ENCODE measurements at places on chromosomes 7 and 10.

DNA sequence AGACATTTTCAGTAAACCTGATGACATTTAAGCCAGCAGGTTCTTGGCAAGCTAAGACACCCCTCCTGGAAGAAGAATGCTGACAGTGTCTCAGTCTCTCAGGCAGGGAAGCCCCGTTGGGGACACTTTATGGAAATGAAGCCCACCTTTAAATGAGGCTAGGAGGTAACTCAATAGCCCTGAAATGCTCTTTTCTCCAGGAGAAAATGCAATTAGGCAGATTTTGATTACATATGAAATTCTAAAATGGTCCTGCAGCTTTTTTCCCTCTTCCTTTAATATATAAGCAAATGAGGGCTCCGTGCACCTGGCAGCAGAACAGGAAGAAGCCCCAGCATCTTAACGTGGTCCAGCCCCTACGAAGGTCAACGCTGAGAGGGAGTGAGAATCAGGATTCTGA lies 65.8 kb upstream of the CHST15 start:
- no peak for DNase-seq

DNA sequence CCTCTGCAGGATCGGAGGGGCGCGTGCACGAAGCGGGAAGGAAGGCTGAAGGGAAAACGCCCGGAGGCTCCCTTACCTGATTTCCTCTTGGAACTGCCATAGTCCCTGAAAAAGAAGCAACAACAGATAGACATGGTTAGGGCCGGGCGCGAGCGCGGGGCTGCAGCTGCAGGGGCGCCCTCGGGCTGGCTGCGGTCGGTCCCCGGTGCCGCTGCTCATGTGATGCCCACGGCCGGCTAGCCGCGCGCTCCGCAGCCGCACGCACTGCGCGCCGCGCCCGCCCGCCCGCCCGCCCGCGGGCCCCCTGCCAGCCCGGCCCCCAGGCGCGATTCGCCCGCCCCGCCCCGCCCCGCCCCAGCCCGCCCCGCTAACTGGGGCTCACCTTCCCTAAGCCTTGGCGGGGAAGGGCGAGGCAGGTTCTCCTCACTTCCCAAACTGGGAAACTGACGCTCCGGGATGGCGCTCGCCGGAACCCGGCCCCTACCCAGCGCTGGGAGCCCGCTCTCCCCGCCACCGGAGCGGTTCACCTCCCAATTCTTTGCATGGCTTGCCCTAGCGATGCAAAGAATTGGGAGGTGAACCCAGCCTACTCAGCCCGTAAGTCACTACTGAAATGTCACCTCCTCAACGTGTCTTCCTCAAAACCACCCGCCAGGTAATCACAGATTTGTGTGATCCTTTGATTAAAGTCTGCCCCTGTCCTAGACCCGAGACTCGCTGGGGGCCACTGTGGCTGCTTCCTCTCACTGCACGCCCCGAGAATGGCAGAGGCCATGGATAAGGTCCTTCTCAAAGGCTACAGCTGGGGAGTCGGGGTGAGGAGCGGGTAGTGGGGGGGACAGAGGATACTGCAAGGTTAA lies 162.2 kb downstream of the SH3PXD2A start:
- DNase-seq: no peak

DNA sequence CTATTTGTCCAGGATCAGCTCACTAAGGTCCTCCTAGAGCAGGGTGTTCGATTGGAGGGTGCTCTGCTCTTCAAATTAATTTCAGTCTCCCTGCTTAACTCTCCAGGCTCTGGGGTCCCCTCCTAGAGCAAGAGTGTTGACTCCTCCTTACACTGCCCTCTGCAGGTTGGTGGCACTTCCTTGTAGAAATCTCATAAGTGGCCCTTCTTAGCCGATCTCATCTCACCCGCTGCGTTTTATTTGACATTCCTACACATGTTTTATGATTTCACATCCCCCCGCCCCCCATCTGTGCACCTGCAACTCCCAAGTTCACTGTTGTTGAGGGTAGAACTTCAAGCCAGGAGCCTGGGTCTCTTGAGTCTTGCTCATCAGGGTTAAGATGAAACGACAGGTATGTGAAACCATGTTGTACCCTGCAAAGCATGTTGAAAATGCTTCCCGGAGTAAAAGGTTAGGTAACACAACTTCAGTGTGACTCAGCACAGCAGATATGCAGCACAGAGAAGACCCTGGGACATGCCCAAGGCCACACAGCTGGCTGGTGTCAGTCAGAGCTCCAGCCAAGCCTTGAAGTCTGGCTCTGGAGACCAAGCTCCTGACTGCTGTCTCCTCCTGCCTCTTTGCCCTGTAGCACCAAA lies 171.2 kb downstream of the PRKAG2 start:
- DNase-seq: no peak

DNA sequence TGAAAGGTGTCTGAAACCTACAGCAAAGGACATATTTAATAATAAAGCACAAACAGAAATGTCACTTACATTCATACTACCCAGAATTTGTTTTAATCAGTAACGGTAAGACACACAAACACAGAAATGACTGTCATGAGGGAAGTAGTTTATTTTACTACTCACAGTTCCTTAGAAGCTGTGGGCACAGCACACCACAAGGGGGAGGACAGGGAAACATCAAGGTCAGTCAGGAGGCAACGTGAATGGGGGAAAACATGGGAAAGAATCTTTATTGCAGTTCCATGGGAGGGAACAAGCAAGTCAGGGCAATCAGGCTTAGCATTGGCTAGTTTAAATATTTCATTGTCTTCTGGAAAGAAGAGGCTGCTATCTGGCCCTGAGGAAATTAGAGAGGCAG lies 123.8 kb upstream of the PDSS1 start:
- DNase-seq: no peak

All from fibroblast of skin of left quadriceps (primary cell).